ENCODE measurements at places on chromosomes 1 and 21.

DNA sequence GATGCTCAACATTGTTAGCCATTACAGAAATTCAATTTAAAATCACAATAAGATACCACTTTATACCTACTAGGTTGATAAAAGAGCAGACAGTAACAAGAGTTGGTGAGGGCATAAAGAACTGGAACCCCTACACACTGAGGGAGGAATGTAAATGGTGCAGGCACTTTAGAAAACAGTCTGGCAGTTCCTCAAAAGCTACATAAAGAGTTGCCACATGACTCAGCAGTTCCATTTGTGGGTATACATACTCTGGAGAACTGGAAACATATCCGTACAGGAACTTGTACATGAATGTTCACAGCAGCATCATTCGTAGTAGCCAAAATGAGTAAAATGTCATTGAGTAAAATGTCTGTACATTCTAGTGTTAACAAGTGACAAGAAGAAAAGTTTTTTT, 17.0 kb downstream of the NSL1 start:
- DNase-seq = no peak

GRCh38 chr1:17436380-17437174, 2.9 kb downstream of the RCC2 start:
- DNase-seq = no peak

DNA sequence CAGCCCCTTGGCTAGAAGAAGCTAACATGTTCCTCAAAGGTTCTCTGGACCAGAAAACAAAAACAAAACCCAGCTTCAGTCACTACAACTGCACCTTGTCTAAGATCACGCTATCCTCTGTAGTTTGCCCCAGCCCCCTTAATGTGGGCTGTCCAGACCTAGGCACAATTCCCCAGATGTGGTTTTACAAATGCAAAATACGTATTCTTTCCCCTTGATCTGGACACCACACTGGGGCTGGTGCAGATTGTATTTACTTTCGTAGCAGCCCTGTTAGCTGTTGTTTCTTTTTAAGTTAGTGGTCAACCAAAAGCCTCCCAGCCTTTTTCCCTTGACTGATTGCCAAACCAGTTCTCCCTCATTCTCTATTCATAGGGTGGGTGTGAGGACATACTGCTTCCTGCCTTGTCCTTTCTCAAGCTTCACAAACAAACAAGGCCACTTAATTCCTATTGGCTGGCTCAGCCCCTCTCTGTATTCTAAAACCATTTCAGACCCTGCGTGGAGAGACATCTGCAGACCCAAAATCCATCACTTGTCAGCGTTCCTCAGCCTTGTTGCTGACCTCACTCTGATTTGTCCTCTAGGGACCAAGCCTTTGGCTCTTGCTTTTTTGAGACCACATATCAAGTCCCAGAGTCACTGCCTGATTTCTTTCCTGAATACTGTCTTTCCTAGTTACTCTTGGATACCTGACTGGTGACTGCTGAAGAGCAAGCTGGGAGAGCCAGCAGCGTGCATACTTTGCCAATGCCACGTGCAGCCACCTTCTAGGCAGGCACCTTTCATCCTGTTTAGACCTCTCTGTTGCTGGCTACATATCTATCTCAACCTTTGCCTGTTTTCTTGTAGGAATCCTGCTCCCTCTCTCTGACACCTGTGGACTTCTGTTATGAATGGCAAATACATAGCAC, 96.4 kb upstream of the RAB3GAP2 start:
- no peak for DNase-seq

DNA sequence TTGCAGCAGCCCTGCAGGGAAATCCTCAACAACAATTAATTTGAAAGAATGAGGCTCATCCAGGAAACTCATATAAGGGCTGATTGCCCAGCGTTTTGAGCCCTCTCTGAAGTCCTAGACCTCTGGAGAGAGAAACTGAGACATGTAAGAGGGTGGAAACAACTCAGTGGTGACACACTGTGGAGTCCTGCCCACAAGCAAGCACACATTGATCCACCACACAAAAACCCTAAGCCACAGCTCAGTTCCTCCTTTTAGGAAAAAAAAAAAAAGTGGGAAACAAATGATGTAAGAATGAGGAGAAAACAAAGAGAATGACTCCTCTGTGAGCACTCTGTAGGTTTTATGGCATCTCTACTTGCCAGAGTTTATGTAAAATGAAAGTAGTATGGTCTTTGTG, 22.9 kb upstream of the PLA2G5 start:
- no peak for DNase-seq

DNA sequence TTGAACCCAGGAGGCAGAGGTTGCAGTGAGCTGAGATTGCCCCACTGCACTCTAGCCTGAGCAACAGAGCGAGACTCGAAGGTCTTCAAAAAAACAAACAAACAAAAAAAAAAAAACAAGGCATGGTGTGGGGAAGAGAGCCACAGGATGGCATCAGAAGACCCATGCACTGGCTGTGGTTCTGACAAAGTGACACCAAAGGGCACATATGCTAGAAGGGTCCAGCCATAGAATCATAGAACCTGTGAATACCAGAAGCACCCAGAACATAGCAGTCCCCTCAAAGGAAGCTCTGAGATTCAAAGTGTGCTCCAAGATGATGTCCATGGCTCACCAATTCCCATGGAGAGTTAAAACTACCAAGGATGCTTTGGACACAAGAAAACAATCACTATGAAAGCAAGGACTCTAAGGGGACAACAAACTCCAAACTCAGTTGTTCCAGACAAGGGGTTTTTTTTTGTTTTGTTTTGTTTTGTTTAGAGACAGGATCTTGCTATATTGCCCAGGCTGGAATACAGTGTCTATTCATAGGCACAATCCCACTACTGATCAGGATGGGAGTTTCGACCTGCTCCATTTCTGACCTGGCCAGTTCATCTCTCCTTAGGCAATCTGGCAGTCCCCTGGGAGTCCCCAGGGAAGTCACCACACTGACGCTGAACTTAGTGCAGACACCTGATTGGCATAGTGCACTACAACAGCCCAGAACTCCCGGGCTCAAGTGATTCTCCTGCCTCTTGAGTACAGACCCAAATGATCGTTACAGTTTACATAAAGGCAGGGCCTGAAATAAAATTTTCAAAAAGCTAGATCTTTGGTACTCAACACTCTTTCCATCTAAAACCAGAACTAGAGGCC, 56.4 kb downstream of the TGFBR3 start:
- no peak for DNase-seq

GRCh38 chr1:230749150-230749549, 2.0 kb downstream of the CAPN9 start:
- no peak for DNase-seq

DNA sequence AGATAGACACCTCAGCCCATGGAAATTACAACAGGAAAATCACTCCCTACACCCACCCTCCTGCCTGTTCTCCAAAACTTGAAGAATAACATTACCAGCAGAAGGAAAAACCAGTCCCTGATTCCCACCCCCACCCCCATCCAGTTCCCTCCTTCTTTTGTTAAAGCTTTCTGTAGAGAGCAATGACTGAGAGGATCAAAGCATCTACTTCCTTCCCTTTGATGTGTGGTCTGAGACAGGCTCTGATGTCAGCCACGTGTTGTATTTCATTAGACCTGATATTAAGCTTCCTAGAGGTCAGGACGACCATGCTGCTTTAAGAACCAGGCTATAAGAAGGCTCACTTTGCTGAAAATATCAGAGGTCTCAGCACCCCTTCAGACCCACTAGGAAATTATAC, 73.9 kb upstream of the HAO2 start:
- no peak for DNase-seq

GRCh38 chr21:26766826-26767325, 78.3 kb downstream of the ADAMTS1 start:
- DNase-seq = no peak

DNA sequence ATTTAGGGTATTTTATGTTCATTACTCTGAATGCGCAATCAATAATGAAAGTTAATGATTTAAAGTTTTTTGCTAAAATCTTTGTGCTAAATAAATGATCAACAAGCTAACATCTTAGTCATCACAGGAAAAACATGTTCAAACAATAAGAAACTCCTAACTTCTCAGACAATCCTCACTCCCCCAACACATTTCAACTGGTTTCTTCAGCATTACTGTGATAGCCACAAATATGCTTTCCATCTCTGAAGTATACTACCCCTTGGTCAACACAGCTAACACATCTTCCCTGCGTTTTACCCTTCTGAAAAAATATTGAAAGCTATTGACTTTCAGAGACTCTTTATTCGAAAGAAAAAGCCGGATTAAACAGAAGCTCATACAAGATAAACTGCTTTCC, 85.8 kb downstream of the ZNF644 start:
- DNase-seq = no peak

GRCh38 chr1:200323856-200324400, 85.9 kb downstream of the ZNF281 start:
- DNase-seq = no peak

- no peak for DNase-seq
Measured at GRCh38 chr1:163168053-163168452, 34.7 kb downstream of the RGS5 start.

DNA sequence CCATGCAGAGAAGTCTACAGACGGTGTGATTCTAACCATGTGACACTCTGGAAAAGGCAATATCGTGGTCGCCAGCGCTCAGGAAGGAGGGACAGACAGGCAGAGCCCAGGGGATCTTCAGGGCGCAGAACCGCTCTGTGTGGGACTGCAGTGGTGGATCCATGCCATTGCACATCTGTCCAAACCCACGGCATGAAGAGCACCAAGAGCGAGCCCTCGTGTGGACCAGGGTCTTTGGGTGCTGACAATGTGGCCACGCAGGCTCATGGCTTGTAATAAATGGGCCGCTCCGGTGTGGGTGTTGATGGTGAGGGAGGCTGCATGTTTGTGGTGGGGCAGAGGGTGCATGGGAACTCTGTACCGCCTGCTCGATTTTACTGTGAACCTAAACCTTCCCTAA, 25.3 kb upstream of the POFUT2 start:
- DNase-seq = no peak

DNA sequence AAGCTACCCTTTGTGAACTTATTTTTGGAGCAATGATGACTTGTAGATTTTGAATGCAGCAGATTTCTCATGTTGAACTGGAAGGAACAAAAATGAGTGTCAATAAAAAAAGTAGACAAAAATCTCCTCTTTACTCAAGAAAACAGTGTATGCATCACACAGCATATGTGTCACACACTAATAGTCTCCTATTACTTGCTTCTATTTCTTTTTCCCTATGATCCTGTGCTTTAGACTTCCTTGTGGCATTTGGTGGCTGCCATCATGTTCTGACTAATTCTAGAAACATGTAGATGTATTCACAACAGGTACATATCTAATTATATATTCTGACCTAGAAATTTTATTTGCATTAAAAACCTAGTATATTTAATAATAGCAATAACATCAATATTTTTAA, 14.3 kb downstream of the RC3H1 start:
- no peak for DNase-seq

GRCh38 chr1:44714944-44715571, 15.9 kb downstream of the RNU5D-1 start:
- peak; percentile 69 for DNase-seq

DNA sequence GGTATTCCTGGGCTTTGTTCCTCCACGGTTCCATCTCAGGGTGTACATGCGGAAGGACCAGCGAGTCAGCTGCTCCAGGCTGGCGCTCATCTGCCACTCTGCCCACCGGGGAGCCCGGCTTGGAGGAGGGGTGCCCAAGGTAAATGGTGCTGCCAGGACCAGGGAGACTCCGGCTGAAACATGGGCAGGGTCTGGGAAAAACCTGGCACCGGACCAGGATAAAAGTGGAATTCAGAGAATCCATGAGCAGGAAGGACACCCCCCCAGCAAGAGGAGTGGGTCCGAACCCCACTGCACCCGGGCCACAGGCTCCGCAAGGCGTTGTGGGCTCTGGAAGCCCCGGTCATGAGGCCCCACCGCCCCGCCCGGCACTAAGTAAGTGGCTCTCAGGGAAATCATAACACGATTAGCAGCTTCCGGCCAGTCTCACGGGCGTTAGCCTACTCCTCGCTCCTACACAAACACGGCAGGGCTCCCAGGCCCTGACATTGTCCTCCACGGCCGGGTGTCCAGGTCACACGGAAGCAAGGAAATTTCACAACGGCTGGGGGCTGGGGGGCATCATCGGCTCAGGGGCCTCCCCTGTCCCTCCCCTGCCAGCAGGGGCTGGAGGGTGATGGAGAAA, 21.1 kb downstream of the MEGF6 start:
- no peak for DNase-seq

DNA sequence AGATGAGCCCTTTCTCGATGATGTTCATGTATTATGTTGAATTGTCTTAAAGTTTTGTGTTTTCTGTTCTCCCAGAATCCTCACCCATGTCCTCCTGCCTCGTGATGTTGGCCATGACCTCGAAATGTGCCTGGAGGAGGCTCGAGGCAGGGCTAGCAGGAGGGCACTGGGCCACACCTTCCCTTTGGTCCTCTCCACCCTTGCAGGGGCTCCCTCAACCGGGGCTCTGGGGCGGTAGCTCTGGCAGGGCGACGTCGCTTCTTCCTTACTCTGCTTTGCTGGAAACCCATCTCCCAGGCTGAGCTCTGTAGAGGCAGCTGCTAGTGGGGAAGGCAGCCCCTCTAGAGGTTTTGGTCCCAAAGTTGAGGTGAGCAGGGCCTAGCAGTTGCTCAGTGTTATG, 14.3 kb downstream of the TFF3 start:
- no peak for DNase-seq

GRCh38 chr1:118660769-118661168, 327.4 kb downstream of the TBX15 start:
- DNase-seq = no peak

- no peak for DNase-seq
Measured at GRCh38 chr1:17112076-17112475, 7.2 kb downstream of the PADI2 start.

DNA sequence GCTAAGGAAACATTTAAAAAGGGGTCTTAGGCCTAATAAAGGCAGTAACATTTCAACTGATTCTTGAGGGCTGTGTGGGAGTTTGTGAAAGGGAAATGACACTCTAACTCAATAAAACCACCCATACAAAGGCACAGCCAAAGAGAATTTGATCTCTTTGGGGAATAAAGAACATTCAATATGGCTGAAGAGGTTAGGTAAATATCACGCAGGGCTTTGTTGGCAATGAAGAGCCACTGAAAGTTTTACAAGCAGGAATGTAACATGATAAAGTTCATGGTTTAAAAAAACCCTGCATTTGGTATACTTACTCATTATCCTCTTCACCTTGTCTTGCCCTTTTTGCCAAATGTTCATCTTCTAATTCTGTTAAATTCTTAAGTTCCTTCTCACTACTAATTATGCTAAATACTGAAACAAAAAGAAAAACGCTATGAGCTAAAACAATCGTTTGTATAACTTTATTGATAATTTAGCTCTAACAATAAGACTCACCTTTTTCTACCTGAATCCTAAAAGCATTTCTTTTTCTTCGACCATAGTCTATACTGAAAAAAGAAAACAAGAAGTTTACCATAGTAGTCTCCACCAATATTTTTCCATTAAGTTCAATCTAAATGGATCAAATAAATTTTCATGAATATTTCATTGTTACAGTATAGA, 12.5 kb downstream of the NVL start:
- DNase-seq = no peak
